GM23338 (cell line): ENCODE measurements at places on chromosomes 3 and 15. TPM values are rescaled to one million over a fixed set of nuclear protein-coding genes. Genes with fewer than 3 reads are reported as not detected.
A peak's percentile ranks its signal among the peaks of the same experiment; 100 is the strongest.

GRCh38 chr3:28317438-28318022 is 31.0 kb upstream of the ZCWPW2 start:
- peak; percentile 74 for DNase-seq
- H3K27me3 ChIP-seq: no peaks in the 10 kb centered on the region
- H3K27ac ChIP-seq: no peak overlapping the region
- no peaks in the 10 kb centered on the region for H3K36me3 ChIP-seq
- H3K4me1 ChIP-seq: no peaks in the 10 kb centered on the region

GRCh38 chr3:13145131-13145825 is 72.0 kb upstream of the IQSEC1 start:
- no peaks in the 10 kb centered on the region for H3K27me3 ChIP-seq
- no peaks in the 10 kb centered on the region for H3K36me3 ChIP-seq
- H3K4me1 ChIP-seq: no peaks in the 10 kb centered on the region
- H3K27ac ChIP-seq: no peak overlapping the region
- peak; percentile 54 for DNase-seq

TJP1 gene
- 108 and 116 TPM in 2 replicates for total RNA-seq

DNA sequence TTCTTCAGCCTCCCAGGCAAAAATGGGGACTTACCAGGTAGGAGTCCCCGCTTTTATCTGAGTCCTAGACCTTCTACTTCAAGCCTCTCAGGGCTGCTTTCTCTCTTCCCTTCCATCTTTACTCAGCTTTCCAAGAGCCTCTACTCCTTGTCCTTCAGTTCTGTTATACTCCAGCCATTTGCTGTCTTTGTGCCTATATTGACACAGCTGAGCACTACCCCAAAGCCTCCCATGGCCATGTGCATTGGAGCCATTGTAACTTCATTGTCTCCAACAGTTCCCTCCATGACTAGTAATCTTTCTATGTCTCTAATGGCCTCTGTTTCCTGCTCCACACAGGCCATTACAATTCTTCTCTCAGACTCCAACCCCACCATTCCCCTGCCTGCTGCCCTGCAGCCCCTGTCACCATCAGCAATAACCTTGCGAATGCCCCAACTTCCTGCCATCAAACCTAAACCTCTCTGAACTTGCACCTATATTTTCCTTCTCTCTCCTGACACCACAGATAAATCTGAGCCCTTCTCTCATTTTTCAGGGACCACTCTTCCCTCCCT is 77.9 kb upstream of the ADPGK start:
- no peak overlapping the region for H3K27ac ChIP-seq
- H3K4me1 ChIP-seq: no peaks in the 10 kb centered on the region
- H3K27me3 ChIP-seq: no peaks in the 10 kb centered on the region

LRRC31 gene
- not detected in 2 replicates for total RNA-seq

GP9 gene
- not detected in 2 replicates for total RNA-seq

GRCh38 chr3:11721479-11721878 is 77.8 kb upstream of the VGLL4 start:
- H3K27me3 ChIP-seq: peaks cover 26% of the 10 kb centered on the region; the same call in 1 of the 2 replicates
- no peak overlapping the region for H3K27ac ChIP-seq
- no peaks in the 10 kb centered on the region for H3K36me3 ChIP-seq
- no peak for DNase-seq

DNA sequence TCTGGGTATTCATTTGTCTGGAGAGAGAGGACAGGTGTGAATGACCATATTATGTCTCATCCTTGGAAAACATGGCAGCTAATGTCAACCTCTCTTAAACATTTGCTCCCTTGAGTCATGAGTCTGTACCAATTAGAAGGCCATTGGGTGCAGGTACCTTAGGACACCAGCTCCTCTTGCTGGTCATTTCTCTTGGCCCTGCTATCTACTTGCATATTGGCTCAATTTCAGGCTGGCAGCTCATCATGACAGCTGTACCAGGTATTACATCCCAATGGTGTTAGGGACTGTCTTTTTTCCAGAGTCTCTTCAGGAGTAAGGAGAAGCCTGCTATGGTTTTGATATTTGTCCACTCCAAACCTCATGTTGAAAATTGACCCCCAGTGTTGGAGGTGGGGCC is 92.2 kb upstream of the ANKRD28 start:
- H3K36me3 ChIP-seq: no peaks in the 10 kb centered on the region
- no peak overlapping the region for H3K27ac ChIP-seq
- H3K27me3 ChIP-seq: no peaks in the 10 kb centered on the region
- DNase-seq: no peak
